ENCODE measurements at places on chromosomes 4 and X.
A peak's percentile ranks its signal among the peaks of the same experiment; 100 is the strongest.

- DNase-seq: peak; percentile 9
Measured at GRCh38 chrX:55057675-55058249, 17.1 kb upstream of the PAGE2B start.

DNA sequence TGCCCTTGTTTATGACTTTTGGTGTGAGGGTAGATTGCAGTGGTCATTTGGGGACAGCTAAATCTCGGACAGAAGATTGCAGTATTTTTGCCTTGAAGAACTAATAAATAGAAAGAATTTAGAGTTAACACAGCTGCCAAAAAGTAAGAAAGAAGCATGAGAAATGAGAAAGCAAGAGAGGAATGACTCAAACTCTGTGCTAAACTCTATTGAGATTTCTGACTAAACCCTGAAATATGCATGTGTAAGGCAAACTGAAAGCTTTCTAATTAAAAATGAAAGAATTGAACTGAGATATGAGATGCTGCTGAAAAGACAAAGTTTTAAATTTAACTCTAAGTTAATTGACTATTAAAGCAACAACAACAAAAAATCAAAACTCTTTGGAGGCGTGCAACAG, 791.3 kb downstream of the RAB28 start:
- no peak for DNase-seq

- DNase-seq: peak; percentile 57
Measured at GRCh38 chrX:12978205-12979025, 3.5 kb downstream of the TMSB4X start.

GRCh38 chr4:59540311-59540710, 1659.8 kb upstream of the ADGRL3 start:
- DNase-seq: no peak

DNA sequence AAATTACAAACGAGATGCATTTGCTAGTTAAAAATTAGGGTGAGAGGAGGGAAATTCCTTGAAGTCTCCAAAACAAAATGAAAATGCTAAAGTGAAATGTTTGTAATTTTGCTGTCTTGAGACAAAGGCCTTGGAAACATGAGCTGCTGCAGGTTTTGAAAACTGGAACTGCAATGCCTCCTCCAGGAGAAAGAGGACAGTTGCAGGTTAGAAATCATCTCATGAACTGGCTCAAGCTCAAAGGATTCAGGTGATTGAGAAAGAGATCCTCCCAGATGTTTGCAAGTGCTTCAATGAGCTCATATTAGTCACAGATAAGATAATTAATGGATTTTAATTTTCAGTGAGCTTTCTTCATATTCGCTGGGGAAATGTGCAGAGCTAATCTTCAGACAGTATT, 32.4 kb downstream of the SMPX start:
- peak; percentile 15 for DNase-seq

DNA sequence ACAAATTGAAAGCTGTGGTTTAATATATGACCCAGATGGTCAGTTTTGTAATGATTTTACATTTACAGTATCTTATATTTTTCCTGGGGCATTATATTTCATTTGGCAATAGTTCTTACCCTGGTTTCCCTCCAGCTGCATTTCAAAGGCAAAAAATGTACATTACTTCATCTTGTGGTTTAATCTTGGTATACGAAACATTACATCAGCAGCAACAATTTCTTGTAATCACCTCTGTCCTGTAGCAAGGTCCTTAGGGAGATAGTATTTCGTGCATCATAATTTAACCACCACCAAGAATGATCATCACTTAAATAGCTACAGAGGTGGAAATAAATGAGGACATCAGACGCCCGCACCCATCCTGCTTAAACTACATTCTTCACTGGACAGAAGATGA, 48.8 kb downstream of the HS6ST2 start:
- DNase-seq: no peak

- peak; percentile 60 for DNase-seq
Measured at GRCh38 chr4:168524006-168524405, 27.2 kb downstream of the PALLD start.

DNA sequence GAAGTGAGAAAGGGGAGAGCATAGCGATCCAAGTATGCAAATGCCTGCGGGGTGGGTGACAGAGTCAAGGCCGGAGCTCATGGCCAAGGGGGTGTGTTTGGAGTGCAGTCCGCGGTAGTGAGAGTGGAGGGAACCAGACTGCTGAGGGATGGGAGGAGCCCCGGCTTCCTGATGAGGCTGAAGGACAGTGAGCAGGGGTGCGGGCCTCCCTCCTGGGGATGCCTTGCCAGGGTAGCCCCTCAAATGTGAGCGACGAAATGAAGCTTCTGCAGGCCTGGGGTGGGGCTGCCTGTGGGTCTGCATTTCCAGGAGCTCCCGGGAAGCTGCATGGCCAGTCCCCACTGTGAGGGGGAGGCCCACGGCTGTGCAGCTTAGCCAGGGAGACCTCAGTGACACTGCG, 45.0 kb downstream of the PSAPL1 start:
- no peak for DNase-seq

DNA sequence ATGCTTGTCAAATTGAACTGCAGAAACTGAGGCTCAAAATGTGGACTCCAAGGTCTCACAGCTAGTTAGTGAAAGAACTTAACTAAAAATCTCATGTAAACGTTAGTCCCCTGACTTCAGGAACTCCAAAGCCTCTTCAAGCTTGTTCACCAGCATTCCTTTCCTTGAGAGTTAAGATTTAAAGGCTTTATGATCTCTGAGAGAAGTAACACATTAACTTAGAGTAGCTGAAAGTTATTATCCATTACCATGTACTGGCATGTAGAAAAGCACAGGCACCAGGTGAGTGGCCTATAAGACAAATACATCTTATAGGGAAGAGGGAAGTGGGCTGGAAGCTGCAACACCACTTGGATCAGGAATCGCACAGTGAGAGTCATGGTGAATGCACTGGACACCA, 15.3 kb downstream of the PARM1 start:
- no peak for DNase-seq

GRCh38 chr4:13248621-13249298, 235.4 kb downstream of the RAB28 start:
- DNase-seq: no peak

- no peak for DNase-seq
Measured at GRCh38 chr4:61273233-61273632, 73.1 kb downstream of the ADGRL3 start.

- DNase-seq: no peak
Measured at GRCh38 chr4:128451270-128451905, 163.8 kb upstream of the PGRMC2 start.

- DNase-seq: no peak
Measured at GRCh38 chr4:106314960-106315359, 1.0 kb downstream of the TBCK start.

DNA sequence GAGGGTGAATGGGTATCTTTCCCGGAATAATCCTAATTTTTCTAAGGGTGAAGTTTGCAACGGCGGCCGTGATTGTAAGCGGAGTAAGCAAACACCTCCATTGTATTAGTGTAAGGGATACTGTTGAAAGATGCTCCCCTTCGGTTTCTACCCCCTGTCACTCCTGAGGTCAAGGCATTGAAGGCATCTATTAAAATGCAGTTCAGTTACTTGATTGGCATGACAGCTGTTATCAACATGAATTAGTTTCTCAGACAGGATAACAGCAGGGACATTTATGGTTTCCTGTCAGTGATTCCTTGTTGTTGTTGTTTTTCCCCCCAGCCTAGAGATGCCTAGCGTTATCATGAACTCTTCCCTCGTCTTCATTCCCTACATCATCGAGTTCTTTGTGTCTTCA, 552 bp downstream of the SLC25A14 start:
- DNase-seq: no peak

GRCh38 chrX:103651151-103651773, 22.5 kb downstream of the TCEAL1 start:
- DNase-seq: no peak

- no peak for DNase-seq
Measured at GRCh38 chr4:149752729-149753128, 62.9 kb downstream of the IQCM start.

Measured in GM04504 (cell line).